ENCODE measurements at places on chromosomes 4 and X.

DNA sequence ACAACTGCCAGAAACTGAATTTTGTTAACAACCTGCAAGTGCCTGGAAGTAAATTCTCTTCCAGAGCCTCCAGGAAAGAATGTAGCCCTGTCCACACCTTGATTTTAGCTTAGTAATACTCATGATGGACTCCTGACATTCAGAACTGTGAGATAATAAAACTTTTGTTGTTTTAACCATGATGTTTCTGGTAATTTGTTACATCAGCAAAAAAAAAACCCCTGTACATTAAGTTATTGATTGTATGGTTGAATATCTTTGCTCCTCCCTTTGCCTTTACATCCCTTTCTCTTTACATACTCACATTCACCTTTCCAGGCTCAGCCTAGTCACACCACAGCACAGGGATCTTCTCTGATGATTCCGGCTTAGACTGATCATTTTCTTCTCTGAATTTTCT lies 881.8 kb upstream of the GRID2 start:
- DNase-seq, result no peak

DNA sequence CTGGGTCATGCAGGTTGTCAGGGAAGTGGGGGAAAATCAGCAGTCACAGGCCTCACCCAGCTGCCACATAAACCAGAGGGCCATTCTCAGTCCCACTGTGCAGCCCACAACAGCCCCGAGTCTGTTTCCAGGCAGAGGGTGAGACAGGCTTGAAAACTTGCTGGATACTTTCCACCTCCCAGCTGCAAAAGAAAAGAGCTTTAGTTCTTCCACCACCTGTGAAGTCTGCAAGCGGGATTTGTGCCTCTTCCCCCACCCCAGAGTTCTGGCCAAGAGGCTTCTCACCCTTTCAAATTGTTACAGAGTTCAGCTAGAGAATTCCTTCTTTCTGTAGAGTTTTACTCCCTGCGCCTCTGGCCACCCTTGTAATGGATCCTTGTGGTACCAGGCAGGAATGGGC lies 115.5 kb upstream of the ZDHHC15 start:
- DNase-seq, result no peak

- DNase-seq, result no peak
These were observed 97.9 kb downstream of the ARHGEF9 start for GRCh38 chrX:63686878-63687714.

DNA sequence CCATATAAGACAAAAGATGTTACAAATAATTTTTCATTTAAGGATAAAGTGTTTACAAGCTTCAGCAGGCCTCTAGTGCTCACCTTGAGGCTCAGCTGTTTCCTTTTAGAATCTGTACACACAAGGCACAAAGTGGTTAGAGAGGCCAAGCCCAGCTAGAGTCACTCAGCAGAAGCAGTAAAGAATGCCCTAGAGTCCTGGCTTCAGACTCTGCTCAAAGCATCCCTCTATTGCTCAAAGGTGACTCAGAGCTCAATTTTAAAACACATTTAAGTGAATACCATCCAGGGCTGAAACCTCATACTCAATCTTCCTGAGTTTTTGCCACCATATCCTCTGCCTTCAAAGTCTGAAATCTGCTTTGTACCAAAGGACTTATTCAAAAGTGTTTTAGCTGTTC lies 22.6 kb upstream of the PHF8 start:
- DNase-seq, result no peak

DNA sequence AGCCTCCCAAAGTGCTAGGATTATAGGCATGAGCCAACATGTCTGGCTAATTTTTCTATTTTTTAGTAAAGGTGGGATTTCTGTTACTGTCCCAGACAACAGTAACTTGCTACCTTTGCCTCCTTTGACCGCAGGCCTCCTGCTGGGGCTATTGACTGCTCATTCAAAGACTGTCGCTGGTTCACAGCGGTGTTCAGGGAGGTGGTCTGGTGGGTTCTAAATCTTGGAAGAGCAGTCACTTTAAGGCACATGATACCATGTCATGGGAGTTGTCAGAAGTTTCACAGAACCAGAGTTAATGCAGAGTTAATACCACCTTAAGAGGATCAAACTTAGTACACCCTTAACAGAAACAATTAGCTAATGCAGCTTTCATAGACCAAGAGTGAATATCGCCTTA lies 3.8 kb downstream of the ASMT start:
- no peak for DNase-seq

GRCh38 chr4:184693056-184693455 lies 40.8 kb downstream of the CENPU start:
- no peak for DNase-seq

- no peak for DNase-seq
These were observed 56.8 kb downstream of the SMIM20 start for GRCh38 chr4:25970691-25971432.

- no peak for DNase-seq
These were observed 319.1 kb upstream of the RPS6KA3 start for GRCh38 chrX:20585782-20586181.

GRCh38 chr4:37465296-37465695 lies 220.8 kb downstream of the NWD2 start:
- no peak for DNase-seq

DNA sequence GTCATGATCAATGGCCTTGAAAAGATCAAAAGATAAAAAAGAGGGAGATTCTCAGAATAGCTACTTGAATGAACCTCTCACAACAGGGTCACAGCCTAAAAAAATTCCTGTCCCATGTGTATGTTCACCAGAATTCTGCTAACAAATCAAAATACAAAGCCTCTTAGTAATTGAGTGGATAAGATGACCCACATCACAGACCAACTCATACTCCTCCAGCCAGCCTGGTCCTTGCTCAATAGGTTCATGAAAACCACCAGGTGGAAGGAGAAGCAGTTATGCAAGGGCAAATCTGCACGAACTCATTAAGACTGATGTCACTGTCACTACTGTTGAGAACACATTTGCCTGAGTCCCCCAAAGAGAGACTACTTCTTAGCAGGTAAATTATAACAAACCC lies 21.5 kb downstream of the WDFY3 start:
- no peak for DNase-seq

GRCh38 chr4:188657365-188657764 lies 518.1 kb downstream of the TRIML1 start:
- no peak for DNase-seq

DNA sequence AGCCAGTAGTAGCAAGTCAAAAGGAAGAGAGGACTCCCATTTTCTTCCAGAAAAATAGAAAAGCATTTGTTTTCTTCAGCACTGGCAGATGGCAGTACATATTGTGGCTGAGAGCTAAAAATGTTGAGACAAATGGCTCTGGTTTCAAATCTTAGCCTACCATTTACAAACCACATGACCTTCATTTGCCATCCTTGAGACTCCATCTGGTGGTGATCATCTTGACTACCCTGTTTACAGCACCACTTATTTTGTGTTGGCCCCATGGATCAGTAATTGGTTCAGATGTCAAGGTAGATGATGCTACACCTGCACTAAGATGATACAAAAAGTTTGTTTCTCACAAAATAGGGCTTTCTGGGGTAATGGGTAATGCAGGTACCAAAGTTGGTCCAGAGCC lies 951.8 kb upstream of the IGFBP7 start:
- DNase-seq, result no peak

DNA sequence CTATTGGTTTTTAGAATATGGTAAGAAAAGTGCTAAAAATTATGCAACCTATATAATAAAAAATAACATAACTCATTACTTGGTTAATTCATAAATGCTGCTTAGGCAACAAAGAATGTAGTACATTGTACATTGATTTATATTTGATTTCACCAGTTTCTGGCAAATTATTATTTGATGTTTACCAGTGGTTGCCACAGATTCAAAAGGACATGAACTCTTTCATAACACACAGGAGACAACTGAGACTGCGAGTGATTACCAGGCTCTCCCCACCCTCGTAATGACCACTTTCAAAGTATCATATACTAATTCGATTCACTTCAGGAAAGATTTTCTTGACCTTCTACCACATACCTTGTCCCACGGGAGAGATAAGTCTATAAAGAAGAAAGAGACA lies 158.5 kb downstream of the NR3C2 start:
- DNase-seq, result no peak

- no peak for DNase-seq
These were observed 30.9 kb downstream of the RNF212 start for GRCh38 chr4:1082215-1083182.

DNA sequence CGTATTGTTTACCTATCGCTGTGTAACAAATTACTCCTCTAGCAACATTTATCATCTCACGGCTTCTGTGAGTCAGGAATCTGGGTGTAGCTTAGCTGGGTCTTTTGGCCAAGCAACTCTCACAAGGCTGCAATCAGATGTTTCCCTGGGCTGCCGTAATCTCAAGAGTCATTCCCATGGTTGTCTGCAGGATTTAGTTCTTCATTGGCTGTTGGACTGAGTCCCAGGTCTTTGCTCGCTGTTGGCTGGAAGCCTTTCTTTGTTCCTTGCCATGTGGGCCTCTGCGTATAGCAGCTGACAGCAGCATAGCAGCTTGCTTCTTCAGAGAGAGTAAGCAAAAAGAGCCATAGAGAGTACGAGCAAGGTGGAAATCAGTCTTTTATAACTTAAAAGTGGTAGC lies 16.8 kb downstream of the POLR2B start:
- no peak for DNase-seq

DNA sequence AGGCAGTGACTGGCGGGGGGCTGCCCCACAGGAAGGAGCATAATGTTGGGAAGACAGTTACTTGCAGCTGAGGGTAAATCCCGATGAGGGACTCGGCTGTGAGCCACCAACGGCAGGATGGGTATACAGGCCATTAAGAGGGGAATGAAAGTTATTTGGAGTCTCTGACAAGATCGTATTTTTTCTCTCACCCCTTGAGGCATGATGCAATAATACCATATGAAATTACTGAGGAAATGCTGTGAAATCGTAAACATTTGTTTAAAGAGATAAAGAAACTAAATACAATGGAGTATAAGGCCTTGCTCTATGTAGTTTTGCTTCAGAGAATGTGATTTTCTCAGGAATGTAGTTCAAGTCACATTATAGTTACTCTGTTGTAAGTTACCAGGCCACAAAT lies 12.7 kb downstream of the IL1RAPL1 start:
- DNase-seq, result no peak

- no peak for DNase-seq
These were observed 34.7 kb downstream of the SLC25A5 start for GRCh38 chrX:119502727-119503483.

- no peak for DNase-seq
These were observed 1.8 kb downstream of the EPHA5 start for GRCh38 chr4:65668201-65669089.

DNA sequence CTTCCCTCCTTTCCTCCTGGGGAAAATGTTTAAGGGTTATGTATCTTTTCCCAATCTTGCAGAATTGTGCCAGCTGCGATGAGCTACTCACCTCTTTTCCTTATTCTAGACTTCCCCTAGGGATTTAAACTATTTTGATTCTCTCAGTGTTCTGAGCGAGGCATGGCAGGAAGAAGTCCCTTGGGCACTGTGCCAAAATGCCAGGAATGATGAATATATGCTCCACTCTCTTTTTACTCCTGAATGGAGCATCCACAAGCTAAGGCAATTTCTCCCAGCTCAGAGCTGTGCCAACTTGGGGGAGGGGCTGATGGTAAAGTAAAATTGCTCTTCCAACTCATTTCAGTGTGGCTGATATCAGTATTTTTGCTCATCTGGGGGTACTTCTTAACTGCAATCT lies 4.0 kb upstream of the C4orf17 start:
- DNase-seq, result no peak

DNA sequence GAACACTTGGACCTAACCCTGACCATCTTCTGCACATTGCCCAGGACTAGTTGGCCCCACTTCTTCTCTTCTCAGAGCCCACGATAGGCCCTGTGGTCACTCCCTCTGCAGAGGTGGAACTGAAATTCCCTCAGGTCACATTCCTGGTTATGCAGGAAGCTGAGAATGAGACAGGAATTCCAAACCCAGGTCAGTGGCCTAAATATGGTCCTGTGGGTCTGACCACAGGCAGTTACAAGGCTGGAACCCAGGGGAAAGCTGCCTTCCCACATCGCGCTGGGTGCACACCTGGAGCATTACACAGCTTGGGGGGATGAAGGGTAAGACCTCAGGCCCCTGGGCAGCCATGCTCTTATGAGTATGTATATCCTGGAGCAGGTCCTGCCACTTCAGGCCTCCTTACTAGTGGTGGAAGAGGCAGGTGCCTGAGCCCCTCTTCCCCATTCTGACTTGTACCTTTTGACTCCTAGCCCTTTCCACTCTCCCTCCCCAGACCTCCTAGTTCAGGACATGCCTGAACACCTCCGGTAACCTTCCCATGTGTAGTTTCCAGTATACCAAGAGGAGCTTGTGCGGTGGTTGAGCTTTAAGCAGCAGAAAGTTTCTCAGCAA lies 173.5 kb downstream of the ASMT start:
- DNase-seq, result no peak

DNA sequence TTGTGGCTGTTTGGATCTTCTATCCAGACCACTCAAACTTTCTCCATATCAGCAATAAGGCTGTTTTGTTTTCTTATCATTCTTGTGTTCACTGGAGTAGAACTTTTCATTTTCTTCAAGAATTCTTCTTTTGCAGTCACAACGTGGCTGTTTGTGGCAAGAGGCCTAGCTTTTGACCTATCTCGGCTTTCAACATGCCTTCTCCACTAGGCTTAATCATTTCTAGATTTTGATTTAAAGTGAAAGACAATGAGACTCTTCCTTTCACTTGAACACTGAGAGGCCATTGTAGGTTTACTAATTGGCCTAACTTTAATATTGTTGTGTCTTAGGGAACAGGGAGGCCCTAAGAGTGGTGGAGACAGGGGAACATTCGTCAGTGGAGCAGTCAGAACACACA lies 19.1 kb downstream of the FGF2 start:
- DNase-seq, result no peak

GRCh38 chr4:187840814-187841213 lies 154.8 kb upstream of the ZFP42 start:
- DNase-seq, result no peak

GRCh38 chr4:108155373-108155772 lies 13.4 kb downstream of the LEF1 start:
- no peak for DNase-seq

- no peak for DNase-seq
These were observed 26.4 kb downstream of the NELFA start for GRCh38 chr4:1982124-1983052.

DNA sequence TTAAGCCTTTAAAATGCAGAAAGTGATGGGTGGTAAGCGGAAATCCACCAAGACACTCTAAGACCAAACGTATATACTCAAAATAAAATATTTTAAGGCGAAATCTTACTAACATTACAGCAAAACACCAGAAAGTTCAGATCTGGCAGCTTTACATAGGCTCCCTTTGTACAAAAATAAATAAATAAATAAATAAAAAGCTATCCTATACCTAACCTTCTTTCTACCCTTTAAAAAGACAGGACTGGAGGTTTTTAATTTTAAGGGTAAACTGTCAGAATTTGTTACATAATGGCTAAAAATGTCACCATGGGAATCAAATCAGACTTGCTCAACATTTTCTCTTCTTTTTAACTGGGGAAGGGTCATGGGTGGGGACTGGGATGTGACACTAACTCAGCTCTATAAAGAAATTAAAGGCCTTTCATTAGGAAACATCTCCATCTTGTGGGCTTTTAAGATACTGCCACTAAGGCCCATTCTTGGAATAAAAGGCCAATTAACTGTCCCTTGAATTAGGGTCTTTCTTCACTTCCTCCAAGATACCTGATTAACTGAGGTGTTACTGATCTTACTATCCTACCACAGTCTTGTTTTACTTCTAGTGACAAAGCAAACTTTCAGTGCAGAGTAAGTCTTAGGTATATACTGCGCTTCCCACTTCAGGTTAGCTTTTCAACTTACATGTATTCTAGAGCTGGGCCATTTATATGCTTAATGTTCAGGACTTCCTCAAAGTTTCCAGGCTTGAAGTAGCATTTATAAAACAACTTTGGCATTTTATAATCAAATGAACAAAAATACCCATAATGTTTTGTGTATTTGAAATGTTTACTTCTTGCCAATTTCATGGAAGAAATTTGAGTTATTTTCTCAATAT lies 13.3 kb downstream of the HNRNPD start:
- DNase-seq, result no peak

Data from stimulated activated CD4-positive, alpha-beta T cell treated with anti-CD3 and anti-CD28 coated beads, TNF-alpha, amount 100 ng/mL, for 4 hours (primary cell).